ENCODE measurements at places on chromosomes 12 and 14. TPM values are rescaled to one million over a fixed set of nuclear protein-coding genes. Genes with fewer than 3 reads are reported as not detected.

- no peak for DNase-seq
Observed at GRCh38 chr14:58731465-58732293, 93.9 kb downstream of the DACT1 start.

Gene ADCY6
- total RNA-seq: 25.7 TPM

Gene C12orf50
- total RNA-seq: not detected

GRCh38 chr14:72715850-72716228, 178.1 kb downstream of the DPF3 start:
- DNase-seq: peak; percentile 23

GRCh38 chr14:101115652-101116051, 212.1 kb upstream of the RTL1 start:
- no peak for DNase-seq

- DNase-seq: no peak
Observed at GRCh38 chr14:76426161-76426696, 50.3 kb downstream of the ESRRB start.

- no peak for DNase-seq
Observed at GRCh38 chr14:94342334-94342934, 19.3 kb upstream of the SERPINA6 start.

DNA sequence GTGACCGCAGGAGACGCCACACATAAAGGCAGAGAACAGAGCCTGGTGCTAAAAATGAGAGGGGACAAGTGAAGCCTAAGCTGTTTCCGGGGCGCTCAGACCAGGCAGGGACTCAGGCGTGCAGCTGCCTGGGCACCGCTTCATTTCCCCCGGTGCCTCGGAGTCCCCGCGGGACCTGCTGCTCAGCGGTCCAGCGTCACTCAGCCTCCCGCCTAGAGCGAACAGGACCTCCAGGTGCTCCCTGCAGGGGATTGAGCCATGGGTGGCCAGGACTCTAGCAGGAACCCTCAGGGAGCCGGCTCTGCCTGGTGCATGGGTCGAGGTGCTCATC, 31.0 kb downstream of the CCDC85C start:
- no peak for DNase-seq

DNA sequence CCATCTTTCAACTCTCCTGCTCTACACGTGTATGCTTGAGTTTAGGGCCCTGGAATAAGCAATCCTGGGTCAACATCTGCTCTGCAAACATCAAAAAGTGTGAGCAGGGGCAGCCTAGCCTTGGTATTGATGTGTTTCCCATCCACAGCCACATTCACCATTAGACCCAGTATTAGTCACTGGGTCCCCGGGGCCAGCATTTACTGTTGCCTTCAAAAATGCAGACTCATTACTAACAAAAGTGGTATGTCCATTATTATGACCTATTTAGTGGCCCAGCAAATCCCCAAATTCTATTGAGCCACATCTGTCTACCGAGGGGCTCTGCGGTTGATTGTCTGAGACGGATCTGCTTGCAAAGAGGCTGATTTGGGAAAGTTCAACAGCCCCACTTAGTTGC, 661.8 kb downstream of the DIO2 start:
- DNase-seq: no peak

Gene AKAP3
- total RNA-seq: 4.1 TPM

DNA sequence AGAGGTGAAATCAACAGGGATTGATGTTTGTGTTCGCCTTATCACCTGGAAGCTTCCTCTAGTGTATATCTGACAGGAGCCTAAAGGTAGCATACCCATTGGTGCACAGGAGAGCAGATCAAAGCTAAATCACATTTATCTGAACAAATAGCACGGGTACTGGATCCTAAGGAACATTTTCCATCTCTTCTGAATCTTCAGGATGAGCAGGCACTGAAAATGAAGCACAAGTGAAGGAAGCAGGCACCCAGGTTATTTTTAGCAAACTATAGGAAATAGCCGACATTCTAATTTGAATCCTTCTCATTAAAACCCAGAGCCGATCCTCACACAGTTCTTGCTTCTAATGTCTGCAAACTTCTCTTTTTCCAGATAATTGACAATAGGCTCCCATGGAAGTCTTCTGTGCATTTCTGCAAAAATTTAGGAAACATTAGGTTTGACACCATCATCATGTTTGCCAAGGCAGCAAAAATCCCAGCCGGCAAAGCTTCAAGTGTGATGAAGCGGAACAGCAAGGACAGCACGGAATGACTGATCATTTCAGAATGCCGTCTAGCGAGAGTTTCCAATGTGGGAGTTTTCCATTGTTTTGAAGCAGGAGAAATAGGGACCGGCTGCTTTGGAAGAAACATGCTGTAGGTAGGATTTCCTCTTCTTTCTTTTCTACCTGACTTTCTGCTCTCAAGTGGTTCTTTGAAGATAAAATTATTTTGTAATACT, 24.3 kb upstream of the RGS6 start:
- no peak for DNase-seq

DNA sequence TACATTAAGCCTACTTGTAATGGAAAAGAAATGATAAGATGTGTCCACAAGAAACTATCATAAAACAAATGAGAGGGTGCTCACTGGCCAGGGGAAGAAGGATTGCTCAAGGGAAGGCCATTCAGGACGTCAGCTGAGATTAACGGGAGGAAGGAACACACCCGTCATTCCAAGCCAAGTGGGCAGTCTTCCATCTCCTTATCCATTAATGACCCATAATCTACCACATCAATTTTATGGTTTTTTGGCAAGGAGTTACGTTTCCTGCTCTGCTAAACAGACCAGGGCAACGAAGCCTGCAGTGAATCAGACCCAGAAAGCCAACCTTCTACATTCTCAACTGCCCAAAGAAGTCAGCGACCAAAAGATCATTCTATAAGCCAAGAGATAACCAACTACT, 25.1 kb downstream of the PRKAB1 start:
- no peak for DNase-seq

Gene ITGB7
- not detected for total RNA-seq

Gene SIX1
- 0.41 TPM for total RNA-seq

DNA sequence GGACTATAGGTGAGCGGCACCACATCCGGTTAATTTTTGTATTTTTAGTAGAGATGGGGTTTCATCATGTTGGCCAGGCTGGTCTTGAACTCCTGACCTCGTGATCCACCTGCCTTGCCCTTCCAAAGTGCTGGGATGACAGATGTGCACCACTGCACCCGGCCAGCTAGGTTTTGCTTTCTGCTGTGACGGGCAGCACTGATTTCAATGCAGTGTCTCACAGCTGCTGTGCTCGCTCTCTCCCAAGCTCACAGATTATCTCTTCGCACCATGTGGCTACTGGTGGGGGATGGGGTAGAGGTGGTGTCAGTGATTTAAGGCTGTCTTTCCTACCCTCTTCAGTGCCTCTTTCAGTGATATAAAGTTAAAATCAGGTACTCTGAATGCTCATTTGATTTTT, 909.1 kb downstream of the TRHDE start:
- DNase-seq: no peak

Gene GAS2L3
- 66.0 TPM for total RNA-seq

Gene ADAM21
- under 0.01 TPM for total RNA-seq

GRCh38 chr14:36207500-36207899, 31.0 kb upstream of the PTCSC3 start:
- DNase-seq: no peak

GRCh38 chr12:70661466-70662161, 24.4 kb upstream of the PTPRB start:
- no peak for DNase-seq

Gene EIF2S3B
- 1.6 TPM for total RNA-seq

GRCh38 chr12:101207086-101207780, 2.8 kb downstream of the SLC5A8 start:
- no peak for DNase-seq

DNA sequence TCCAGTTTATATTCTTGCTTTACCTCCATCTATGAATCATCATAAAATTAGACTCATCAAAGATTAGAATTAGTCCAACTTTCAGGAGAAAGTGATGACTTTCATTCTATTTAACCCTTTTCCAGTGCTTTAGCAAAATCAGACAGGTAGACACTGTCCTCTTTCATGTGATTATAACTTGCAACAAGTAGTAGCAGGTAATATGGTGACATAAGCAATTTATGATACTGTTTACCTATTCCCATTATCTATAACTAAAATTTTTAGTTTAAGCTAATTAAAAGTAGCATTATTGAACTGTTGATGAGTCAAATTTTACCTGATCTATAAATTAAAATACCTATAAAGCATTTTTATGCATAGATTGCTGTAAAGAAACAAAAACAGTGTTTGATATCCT, 351.6 kb downstream of the SEC23A start:
- no peak for DNase-seq

DNA sequence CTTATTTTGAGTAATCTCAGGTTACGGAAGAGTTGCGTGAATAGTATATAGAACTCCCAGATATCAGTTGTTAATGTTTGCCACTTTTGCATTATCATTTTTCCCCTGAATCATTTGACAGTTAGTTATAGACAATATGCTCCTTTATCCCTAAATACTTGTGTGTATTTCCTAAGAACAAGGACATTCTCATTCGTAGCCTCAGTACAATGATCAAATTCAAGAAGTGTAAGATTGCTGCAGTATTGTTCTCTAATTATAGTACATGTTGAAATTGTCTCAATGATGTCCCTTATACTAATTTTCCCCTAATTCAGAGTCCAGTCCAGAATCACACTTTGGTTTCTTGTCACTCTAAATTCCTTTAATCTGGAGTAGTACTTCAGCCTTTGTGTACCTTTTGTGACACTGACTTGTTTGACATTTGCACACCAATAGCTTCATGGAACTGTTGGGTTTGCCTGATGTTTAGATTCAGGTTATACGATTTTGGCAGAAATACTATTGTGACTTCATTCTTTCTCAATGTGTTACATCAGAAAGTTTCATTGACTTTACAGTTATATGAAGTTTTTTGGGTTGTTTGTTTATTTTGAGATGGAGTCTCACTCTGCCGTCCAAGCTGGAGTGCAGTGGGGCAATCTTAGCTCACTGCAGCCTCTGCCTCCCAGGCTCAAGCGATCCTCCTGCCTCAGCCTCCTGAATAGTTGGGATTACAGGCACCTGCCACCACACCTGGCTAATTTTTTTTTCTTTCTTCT, 13.1 kb downstream of the DYNC1H1 start:
- DNase-seq: no peak

Gene CMA1
- total RNA-seq: not detected

- no peak for DNase-seq
Observed at GRCh38 chr12:132145334-132145733, 1.1 kb downstream of the NOC4L start.

Gene CABP1
- 2.0 TPM for total RNA-seq

GRCh38 chr14:70237710-70238109, 49.0 kb upstream of the SLC8A3 start:
- no peak for DNase-seq

Gene SUDS3
- 63.6 TPM for total RNA-seq

Gene KLRK1
- 0.82 TPM for total RNA-seq

DNA sequence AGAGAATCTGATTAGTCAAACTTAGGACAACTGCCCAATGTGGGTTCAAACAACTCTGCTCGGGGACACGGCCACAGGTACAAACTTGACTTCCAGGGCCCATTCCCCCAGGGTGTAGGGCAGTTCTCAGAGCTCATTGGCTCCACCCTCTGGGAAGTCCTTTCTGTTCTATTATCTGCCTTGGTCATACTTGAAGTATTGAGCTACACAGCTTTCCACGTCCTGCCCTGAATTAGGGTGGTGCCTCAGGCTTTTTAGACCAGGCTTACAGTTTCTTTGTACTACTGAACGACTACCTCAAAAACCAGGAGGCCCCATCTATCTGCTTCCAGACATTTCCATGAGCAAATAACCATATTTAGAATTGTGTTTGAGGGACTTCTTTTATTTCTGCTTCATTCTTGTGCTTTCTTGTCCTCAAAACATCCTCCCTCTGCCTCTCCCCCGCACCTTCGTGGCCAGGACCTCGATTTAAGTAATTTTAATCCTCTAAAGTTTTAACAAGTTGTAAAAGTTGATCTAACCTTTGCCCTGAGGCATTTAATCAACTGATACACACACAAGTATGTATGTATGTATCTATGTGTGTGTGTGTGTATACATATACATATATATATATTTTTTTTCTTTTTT, 281.7 kb upstream of the AMIGO2 start:
- DNase-seq: no peak

Gene RFX4
- total RNA-seq: 2.9 TPM

Gene POTEM
- not detected for total RNA-seq

- no peak for DNase-seq
Observed at GRCh38 chr12:130576371-130576816, 139.7 kb downstream of the RIMBP2 start.
